ENCODE measurements at places on chromosomes 11 and 22.

DNA sequence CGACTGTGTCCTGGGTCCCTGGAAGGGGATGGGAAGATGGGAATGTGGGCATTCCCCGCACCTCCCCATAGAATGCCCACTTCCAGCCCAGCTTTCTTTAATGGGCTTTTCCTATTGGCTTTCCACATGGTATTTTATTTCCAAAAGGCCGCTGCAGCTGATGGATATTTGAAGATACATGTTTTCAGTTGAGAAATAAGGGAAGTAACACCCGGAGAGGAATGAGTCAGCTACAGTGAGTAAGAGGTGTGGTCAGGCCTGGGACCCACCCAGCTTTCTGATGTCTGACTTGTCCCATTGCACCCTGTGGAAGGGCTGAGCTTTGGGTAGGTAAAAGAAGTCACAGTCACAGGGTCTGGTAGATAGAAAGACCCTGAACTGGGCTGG is 476.9 kb downstream of the MIAT start:
- DNase-seq = peak; percentile 84

GRCh38 chr11:69657911-69658625 is 17.1 kb downstream of the LTO1 start:
- no peak for DNase-seq

DNA sequence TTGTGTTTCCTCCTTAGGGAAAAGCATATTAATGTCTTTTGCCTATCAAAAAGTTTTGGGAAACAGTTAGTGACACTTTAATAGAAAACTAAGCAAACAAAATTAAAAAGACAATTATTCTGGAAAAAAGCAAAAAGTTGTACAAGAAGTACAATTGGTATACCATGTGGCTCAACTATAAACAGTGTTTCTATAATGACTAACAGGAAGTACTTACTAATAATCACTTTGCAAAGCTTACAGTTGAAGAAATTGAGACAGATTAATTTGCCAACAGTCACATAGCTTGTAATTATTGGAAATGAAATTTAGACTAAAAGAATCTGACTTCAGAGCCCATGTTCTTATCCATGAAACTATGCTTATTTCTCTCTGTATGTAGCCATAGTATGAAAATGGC is 24.7 kb downstream of the PPME1 start:
- no peak for DNase-seq

DNA sequence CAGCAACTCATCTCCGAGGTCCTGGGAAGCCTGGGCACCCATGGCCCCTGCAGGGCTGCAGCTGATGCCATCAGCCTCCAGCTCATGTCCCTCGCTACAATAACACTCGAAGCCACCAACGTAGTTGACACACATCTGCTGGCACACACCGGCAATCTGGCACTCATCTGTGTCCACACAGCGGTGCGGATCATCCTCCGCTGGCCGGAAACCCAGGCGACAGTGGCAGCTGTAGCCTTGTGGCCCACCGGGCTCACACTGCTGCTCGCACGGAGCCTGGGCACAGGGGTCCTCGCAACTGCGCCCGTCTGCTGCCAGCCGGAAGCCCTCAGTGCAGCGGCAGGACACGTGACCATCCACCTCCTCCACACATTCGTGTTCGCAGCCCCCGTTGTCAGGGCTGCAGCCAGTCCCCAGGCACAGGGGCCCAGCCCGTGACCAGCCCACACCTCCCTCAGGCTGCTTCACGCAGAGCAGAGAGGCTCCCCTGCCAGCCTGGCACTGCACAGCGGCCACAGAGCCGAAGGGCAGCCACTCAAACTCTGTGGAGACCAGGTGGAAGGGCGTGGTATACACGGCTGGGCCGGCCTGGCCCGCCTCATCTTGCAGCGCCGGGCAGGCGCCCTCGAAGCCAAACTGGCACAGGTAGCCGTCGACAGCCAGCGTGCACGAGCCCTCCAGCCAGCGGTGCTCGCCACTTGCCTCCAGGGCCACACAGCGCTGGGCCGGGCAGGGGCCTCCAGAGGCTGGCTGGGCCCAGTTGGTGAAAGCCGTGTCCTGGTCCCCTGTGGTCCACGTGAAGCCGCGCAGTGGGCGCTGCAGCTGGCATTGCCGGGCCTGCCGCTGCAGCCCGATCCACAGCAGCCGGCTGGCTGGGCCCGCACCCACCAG is 678 bp downstream of the CD248 start:
- DNase-seq = no peak

DNA sequence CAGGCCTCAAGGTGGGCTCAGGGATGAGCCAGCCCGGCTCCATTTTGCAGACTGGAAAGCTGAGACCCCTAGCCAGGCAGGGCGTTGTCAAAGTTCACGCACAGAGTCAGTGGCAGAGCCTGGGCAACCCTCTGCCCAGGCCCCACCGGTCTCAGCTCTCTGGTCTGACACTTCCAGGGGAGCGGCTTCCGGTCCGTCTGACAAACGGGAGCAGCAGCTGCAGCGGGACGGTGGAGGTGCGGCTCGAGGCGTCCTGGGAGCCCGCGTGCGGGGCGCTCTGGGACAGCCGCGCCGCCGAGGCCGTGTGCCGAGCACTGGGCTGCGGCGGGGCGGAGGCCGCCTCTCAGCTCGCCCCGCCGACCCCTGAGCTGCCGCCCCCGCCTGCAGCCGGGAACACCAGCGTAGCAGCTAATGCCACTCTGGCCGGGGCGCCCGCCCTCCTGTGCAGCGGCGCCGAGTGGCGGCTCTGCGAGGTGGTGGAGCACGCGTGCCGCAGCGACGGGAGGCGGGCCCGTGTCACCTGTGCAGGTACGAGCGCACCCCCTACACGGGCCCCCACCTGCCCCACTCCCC is 36.0 kb downstream of the CD6 start:
- no peak for DNase-seq

DNA sequence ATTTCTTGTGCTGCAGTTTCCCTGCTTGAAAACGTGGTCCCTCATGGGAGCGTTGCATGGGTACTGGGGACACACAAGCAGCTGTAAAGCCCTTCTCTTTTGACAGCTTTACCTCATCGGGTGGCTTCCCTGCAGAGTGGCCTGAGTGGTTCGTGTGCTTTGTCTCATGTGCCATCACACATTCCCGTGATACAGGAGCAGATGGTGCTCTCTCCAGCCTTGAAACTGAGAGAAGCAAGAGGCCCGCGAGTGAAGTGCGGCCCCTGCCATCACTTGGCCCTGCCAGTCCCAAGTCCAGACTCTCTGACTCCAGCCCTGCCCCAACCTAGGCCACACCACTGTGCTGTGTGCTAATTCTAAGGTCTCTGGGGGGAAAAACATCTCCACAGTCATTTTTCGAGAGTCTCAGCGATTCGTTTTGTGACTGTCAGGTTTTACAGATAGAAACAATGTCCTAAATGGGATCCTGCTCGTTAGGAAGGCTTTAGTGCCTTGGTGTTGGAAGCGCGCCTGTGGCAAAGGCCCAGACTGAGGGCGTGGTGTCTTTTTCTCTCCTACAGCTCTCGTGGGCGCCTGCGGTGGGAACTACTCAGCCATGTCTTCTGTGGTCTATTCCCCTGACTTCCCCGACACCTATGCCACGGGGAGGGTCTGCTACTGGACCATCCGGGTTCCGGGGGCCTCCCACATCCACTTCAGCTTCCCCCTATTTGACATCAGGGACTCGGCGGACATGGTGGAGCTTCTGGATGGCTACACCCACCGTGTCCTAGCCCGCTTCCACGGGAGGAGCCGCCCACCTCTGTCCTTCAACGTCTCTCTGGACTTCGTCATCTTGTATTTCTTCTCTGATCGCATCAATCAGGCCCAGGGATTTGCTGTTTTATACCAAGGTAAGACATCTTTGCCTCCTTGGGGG is 64.2 kb downstream of the KREMEN1 start:
- DNase-seq = no peak

DNA sequence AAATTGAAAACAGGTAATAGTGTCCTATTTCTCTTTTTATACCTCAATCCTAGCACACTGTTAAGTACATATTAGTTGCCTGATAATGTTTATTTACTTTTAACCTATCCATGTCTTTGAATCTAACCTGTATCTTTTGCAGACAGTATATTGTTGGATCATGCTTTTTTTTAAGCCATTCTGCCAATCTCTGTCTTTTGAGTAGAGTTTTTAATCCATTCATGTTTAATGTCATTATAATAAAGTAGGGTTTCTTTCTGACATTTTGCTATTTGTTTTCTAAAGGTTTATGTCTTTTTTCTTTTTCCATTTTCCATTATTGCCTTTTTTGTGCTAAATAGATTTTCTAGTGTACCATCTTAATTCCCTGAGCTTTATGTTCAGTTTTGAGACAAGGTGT is 23.8 kb upstream of the DEPDC7 start:
- DNase-seq = no peak

- DNase-seq = no peak
Observed at GRCh38 chr11:134438542-134439537, 26.8 kb upstream of the B3GAT1 start.

- no peak for DNase-seq
Observed at GRCh38 chr11:8015753-8016239, 28.7 kb downstream of the EIF3F start.
